Activated T-helper 1 cell treated with Interleukin-2 at 50 U/mL for 16 hours (primary cell): ENCODE measurements at places on chromosomes 5 and 9.

GRCh38 chr5:142184988-142185387 is 76.4 kb downstream of the NDFIP1 start:
- no peak for DNase-seq

GRCh38 chr5:172115541-172115982 is 72.5 kb downstream of the STK10 start:
- DNase-seq = no peak

DNA sequence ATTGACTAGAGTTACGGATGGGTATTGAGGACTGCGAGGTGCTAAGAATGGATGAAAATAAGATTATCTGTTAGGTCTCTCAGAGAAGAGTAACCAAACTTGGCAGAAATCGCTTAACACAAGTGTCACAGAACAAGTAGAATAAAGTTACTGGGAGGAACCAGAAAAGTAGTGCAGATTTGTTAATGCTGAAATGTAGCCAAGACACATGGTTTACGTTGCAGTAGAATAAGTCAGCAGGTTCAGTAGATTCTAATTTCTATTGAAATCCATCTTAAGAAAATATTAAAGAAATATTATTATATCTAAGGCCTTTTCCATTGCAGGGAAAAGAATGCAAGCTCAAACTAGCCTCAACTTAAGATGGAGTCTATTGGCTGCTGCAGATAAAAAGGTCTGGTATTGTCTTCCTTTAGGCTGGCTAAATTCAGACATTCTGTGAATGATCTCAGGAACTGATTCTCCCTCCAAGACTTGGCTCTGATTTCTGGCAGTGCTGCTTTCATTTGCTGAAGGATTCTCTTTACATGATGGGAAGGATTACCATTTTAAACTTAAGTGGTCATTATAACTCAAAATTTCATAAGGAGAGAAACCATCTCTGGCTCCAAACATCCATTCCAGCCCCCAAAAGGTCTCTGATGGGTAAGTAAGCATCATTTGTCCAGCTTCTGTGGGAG is 314.9 kb downstream of the MARCHF11 start:
- no peak for DNase-seq

GRCh38 chr9:104795082-104795481 is 31.2 kb downstream of the NIPSNAP3B start:
- DNase-seq = no peak

- no peak for DNase-seq
Measured at GRCh38 chr5:116795189-116795588, 220.6 kb upstream of the SEMA6A start.
